Lung (tissue), 17 donors: ENCODE measurements at places on chromosomes 3 and 15.

- DNase-seq = no peak
Measured at GRCh38 chr3:168094580-168094876, 1.2 kb downstream of the GOLIM4 start.

DNA sequence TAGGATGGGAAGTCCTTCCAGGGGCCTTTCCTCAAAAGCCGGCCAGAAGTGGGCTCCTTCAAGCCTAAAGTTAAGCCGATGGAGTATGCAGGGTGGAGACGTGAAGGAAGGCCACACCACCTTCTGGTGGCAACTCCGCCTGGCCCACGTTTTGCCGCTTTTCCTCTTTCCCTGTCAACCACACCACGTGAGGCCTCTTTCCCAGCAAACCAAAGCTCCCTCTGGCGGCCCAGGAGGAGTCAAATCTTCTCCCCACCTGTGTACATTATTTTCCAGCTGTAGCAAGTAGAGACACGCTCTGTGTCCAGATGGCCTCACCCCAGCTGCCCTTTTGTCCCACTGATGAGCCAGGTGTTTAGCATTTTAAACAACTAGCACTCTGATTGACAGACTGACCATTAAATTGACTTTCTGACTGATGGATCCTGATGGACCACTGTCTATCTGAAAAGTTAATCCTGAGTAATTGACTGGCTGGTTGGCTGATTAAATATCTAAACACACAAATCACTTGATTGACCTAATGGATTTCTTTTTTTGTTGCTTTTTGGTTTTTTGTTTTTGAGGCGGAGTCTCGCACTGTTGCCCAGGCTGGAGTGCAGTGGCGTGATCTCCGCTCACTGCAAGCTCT lies 59.6 kb upstream of the ZBTB38 start:
- DNase-seq = peak; percentile 66

- peak; percentile 16 for DNase-seq
Measured at GRCh38 chr3:107855710-107856109, 235.1 kb downstream of the CD47 start.

DNA sequence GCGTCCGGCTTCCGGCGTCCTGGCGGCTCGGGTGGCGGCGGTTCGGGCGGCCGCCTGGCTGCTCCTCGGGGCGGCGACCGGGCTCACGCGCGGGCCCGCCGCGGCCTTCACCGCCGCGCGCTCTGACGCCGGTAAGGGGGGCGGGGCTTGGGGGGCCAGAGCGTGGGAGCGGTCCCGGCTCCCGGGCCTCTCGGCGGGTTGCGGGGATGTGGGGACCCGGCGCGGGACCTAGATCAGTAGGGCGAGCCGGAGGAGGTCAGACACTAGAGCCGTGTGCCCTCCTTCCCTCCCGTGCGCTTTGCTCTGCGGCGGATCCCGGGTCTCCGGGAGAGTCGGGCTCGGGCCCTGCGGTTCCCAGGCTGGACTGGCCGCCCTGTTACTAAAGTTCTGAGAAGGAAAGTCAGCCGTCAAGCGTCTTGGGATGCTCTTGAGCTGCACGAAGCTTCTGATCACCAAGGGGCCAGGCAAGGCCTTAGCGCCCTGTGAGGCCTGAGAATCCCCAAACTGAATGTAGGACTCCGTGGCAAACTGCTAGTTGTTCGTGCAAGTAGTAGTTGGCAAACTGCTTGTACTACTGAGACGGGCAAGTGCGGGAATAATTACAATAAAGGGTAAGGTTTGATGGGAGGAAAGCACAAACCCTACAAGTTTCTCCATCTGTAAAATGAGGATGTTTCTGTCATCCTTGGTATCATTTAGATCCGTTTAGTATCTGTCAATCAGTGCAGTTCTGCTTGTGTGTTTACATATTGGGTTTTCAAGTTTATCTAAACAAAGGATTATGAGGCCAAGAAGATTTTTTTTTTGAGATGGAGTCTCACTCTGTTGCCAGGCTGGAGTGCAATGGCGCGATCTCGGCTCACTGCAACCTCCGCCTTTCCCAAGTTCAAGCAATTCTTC lies 587 bp downstream of the PIGX start:
- DNase-seq = peak; percentile 62

GRCh38 chr3:152050903-152051302 lies 177.5 kb downstream of the SUCNR1 start:
- no peak for DNase-seq
